ENCODE measurements at places on chromosomes 4 and X.

GRCh38 chrX:19827088-19827487 is 60.3 kb downstream of the SH3KBP1 start:
- no peak for DNase-seq

- DNase-seq: no peak
Observed at GRCh38 chrX:120274958-120275357, 24.3 kb downstream of the ZBTB33 start.

GRCh38 chrX:140425712-140426395 is 79.0 kb downstream of the SOX3 start:
- no peak for DNase-seq

- no peak for DNase-seq
Observed at GRCh38 chr4:132269303-132269990, 879.6 kb upstream of the PCDH10 start.

- DNase-seq: peak; percentile 19
Observed at GRCh38 chrX:132227383-132228112, 8.3 kb upstream of the RAP2C start.

DNA sequence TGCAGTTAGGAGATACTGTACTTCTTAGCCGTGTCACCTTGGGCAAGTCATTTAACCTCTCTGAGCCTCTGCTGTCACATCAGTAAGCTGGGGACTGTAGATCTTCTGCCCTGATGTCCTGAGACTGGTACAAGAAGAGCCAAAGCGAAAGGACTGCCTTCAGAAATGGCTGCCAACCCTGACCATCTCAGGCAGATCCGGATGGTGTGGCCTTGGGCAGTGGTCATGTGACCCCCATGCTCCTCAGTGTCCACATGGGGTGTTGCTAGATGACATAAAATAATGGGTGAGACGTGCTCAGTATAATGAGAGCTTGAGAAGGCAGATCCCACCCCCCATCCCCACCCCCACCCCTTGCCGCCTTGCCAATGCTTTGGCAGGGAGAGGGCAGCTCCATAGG is 60.4 kb upstream of the MTM1 start:
- DNase-seq: no peak

DNA sequence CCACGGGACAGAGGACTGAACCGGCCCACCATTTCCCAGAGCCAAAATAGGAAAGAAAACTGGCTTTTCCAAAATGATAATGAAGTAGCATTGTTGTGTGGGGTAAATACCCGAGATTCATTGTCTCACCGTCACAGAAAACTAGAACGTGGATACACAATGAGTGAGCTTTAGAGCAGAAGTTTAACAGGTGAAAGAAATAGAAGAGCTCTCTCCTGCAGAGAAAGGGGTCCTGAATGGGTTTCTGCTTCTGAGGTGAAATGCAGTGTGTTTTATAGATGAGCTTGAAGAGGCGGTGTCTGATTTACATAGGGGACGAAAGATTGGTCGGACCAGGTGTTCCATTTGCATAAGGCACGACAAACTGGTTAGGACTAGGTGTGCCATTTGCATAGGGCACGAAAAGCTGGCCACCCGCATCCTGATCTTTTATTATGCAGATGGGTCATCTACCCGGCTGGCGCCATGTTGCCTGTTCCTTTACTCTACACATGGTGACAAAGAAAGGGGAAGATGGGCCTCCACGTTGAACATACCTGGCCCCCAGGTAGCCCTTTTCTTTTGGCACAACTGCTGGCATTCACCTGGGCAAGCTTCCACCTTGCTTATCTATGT is 118.1 kb downstream of the ATXN3L start:
- no peak for DNase-seq

DNA sequence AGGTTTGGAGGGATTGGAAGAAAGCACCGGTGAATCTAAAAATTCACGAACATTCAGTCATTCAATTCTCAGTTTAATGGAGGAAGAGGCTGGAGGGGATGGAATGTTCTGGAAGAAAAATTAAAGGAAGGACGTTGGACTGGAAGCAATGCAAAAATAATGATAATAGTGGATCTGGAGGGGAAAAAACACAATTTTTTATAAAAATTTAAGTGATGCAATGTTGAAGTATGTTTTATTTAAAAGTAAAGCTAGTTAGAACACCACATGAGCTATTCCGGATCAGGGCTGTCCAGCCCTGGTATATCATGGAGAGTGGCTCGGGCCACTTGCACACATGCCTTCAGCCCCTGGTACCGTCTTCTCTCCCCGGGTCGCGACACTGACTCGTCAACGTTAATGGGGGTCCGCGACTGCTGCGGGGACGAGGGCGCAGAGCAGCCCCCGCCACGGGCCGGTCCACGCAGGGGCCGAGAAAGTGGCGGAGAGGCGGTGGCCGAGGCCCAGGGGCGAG is 204.6 kb downstream of the TENM3 start:
- DNase-seq: no peak

DNA sequence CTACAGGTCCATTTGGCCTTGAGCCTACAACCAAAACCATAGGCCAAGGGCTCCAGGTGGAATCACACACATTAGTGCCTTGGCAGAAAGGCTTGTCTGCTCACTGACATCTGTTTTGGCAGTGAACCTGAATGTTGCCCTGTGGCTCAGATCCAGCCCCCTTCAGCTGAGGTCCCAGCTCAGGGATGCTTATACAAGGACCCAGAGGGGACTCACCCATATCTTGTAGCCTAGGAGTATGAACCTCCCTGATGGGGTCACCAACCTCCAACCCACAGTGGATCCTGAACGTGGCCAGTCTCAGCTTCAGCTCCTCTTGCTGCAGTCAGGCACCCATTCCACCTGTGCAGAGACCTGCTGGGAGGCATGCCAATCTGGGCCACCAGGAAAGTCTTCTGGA is 50.8 kb upstream of the HMX1 start:
- no peak for DNase-seq

DNA sequence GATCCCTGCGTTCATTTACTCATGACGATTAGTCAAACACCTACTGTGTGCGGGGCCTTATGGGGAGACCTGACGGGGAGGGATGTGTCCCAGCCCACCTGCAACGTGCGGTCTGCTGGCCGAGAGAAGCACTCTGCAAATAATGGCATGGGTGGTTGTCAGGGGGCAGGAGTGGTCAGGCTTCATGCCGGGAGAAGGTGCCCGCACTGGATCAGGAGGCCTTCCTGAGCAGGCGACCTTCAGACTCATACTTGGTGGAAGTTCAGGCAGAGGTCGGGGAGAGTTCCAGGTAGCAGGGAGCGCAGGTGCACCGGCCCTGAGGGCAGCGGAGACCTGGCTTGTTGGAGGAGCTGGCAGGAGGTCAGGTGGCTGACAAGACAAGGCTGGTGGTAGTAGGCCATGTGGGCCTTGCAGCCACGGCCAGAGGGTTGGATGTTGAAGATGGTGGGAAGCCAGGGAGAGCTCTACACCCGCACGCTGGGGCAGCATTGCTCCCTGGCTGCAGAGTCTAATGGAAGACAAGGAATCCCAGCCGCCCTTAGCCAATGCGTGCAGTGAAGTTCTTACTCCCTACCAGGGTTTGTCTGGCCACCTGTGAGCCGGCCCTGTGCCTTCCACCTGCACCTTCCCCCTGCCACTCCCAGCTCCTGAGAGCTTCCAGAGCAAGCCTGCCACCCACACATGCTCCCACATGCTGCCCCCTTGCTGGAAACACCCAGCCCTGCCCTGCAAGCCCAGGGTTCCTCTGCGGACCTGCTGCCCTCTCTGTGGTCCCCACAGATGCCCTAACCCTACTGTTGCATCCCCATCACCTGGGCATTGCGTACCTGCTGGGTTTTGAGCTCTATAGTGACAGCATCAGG is 97.3 kb downstream of the PSAPL1 start:
- DNase-seq: no peak

GRCh38 chr4:187606581-187606980 is 389.0 kb upstream of the ZFP42 start:
- DNase-seq: peak; percentile 80
